ENCODE measurements at places on chromosomes 12 and 14.

- DNase-seq = no peak
These were observed 41.3 kb downstream of the SLC16A7 start for GRCh38 chr12:59636945-59637691.

GRCh38 chr12:78118036-78118435, 287.3 kb downstream of the NAV3 start:
- DNase-seq = no peak

GRCh38 chr12:53500142-53500775, 824 bp upstream of the TARBP2 start:
- DNase-seq = no peak

GRCh38 chr12:46109343-46110222, 119.2 kb upstream of the SCAF11 start:
- no peak for DNase-seq

DNA sequence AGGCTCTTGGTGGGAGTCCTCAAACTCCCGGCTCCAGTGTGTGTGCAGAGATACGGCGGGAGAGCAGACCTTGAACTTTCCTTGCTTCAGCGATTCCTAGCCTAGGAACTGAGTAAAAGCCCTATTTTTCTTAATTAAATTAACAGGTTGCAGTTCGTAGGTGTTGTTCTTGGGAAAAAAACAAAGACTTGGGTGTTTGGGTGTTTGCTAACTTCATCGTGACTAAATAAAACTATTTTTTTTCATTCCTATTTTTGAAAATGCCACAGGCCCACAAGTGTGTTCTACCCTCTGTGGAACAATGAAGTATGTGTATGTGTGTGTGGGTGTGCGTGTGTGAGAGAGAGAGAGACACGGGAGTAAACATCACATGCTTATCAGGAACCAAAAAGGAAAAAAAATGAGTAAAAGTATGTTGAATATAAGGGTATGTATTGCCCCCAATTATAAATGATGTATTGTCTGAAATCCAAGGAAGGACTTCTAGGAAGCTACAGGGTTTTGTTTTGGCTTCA, 651 bp downstream of the TMEM117 start:
- no peak for DNase-seq

DNA sequence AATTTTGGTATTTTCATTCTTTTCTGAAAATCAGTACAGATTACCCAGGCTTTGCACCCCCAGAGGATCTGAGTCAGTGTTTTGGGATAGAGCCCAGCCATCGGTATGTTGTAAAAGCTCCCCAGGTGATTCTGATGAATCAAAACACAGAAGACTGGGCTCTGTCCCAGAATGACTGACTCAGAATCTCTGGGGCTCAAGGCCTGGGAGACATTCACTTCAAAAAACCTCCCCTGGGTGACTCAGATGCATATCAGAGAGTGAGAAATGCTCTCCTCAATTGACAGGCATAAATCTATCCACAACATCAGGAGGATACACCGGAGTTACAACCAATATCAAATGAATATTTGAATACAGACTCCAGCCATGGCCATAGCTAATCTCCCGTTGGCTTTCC, 32.6 kb downstream of the SLC35F4 start:
- DNase-seq = no peak

DNA sequence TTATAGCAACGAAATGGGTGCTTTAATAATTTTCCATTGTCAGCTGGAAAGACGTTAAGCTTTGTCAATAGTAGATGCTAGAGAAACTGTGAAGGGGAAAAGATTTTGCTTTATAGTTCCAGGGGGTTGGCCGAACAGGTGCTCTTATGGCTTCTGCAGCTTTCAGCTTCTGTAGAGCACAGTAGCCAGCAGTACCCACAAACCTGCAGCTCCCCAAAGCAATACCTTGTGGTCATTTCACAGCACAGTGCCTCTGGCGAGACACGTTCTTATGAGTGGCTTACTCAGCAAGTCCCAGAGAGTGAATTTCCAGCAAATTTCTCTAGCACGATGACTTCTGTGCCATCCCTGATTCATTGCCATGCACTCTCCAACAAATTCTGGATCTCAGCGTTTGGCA, 416.3 kb upstream of the ATP2B1 start:
- no peak for DNase-seq

DNA sequence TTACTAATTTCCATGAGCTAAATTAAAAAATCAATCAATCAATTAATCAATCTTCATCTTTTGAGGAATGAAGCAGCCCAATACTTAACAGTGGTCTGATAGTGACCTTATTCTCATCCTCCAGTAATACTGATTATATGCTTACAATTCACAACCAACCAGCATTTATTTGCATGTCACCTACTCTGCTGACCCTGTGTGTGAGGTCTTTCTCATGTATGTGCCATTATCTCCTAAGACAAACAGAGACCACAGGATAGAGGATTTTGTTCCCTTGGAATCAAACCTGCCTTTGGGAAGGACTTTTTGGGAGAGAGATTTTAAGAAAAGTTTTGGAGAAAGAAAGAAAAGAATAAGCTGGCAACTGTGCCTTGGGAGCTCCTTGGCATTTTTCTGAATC, 197.2 kb downstream of the NRXN3 start:
- DNase-seq = no peak
